ENCODE measurements at places on chromosomes 2 and 18.

GRCh38 chr18:21958707-21959450 is 210.5 kb upstream of the GATA6 start:
- DNase-seq, result no peak

GRCh38 chr2:135563793-135564192 is 32.5 kb downstream of the R3HDM1 start:
- DNase-seq, result no peak

DNA sequence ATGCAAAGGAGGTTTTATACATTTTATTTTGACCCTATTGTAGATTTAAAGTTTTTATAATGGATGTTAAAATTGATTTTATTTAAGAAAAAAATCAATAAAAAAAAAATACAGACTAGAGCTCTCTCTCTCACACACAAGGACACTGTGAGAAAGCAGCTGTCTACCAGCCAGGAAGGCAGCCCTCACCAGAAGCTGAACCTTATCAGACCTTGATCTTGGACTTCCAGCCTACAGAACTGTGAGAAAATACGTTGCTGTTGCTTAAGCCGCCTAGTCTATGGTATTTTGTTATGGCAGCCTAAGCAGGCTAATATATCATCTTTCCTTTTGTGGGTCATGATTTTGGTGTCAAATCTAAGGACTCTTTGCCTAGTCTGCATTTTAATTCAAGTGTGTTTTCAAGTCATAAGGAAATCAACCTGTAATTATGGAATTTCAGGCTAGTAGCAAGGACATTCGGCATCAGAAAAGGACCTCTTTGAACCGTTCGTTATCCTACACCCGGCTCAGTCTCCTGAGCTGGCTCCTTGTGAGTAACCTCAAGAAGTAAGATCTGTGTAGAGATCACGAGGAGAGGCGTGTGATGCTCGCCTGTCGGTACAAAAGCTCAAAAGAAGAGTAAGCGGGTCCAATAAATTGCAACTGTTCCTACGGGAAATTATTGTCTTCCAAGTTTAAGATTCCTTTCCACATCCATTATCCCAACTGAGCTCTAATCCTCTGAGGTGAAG is 98.2 kb downstream of the PDCL3 start:
- DNase-seq, result no peak

GRCh38 chr2:237434866-237435311 is 20.9 kb upstream of the COL6A3 start:
- peak; percentile 82 for DNase-seq

GRCh38 chr2:186060744-186061440 is 322.3 kb downstream of the FSIP2 start:
- DNase-seq, result no peak

- DNase-seq, result no peak
Measured at GRCh38 chr18:49344096-49344495, 116.3 kb downstream of the DYM start.

GRCh38 chr2:230690439-230690838 is 22.2 kb upstream of the CAB39 start:
- no peak for DNase-seq

All from naive thymus-derived CD8-positive, alpha-beta T cell (primary cell).